Amniotic epithelial cell (primary cell): ENCODE measurements at places on chromosomes 4 and X.
A peak's percentile ranks its signal among the peaks of the same experiment; 100 is the strongest.

DNA sequence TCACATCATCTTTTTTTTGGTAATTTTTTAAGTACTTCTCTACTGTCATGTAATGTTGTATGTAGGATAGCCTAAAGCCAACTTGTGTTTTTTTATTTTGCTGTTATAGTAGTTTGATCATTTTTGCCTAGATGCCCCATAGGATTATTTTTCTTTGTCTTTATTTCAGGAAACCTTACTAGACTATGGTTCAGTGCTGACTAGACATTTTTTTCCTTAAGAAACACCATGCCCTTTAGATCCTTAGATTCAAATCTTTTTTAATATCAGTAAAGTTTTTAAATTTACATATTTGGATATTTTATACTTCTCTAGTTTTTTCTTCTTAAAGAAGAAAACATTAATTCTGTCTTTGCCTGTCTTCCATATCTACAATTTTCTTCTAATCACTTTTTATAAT lies 221.3 kb downstream of the IDS start:
- no peak for DNase-seq

DNA sequence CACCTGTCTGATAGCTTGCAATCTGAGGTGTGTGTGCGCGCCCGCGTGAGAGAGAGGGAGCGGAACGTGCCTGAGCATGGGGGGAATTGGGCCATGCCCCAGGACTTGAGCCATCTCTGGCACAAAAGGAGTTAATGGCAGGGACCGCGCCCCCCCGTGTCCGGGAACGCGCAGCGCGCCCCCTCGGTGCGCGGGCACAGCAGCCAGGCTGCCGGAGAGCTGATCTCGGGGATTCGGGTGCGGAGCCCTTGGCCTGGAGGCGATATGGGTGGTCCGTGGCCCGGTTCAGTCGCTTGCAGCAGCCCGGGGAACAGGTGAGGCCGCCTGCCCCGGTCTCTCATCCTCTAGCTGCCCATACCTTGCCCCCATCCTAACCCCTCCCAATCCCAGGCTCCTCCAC lies at the start of gene NLGN3:
NLGN3 (plus strand) TSS at position 191 of the 400 bp plus-strand sequence. CDS start 2,909 bp downstream, outside the sequence.
- DNase-seq: no peak

DNA sequence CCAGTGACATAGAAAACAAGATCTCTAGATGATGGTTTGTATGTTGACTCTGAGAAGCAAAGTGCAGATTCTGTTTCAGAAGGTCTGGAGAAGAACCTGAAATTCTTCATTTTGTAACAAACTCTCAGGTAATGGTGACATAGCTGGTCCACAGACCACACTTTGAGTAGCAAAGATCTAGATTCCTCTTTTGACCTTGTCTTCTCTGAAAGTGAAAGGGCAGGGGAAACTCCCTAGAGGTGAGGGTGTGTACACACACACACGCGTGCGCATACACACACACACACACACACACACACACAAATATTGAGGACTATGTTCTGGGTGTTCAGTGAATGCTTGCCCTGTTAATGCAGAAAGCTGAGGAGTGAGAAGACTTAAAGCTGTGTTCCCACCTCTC lies 110.1 kb downstream of the NHSL2 start:
- no peak for DNase-seq

GRCh38 chr4:4418676-4419390 lies 31.9 kb downstream of the NSG1 start:
- DNase-seq: peak; percentile 85

GRCh38 chrX:103823591-103823990 lies 8.5 kb downstream of the RAB9B start:
- DNase-seq: no peak

DNA sequence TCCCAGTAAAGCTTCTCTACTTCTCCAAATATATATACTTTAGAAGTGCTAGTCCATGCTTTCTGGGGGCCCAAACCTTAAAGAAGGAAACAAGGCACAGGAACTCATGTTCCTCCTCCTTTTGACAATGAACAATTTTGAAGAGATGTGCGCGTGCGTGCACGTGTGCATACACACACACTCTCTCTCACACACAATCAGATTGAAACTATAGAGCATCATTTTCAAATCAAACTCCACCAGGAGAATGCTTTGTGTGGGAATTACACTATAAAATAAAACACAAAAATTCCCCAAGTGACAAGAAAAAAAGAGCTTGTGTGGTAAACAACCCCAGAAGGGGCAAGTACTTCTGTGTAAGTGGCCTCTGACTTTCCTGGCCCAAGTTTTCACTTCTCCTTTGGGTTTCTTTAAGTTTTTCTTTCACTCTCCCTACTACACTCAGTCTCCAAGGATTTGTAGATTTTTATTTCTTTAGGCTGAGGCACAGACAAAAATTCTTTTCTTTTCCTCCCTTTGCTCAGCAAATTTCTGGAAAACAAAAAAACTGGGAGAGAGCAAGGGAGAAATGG lies 46.6 kb upstream of the SHISA3 start:
- no peak for DNase-seq

GRCh38 chr4:10035130-10035529 lies 13.8 kb upstream of the SLC2A9 start:
- no peak for DNase-seq

DNA sequence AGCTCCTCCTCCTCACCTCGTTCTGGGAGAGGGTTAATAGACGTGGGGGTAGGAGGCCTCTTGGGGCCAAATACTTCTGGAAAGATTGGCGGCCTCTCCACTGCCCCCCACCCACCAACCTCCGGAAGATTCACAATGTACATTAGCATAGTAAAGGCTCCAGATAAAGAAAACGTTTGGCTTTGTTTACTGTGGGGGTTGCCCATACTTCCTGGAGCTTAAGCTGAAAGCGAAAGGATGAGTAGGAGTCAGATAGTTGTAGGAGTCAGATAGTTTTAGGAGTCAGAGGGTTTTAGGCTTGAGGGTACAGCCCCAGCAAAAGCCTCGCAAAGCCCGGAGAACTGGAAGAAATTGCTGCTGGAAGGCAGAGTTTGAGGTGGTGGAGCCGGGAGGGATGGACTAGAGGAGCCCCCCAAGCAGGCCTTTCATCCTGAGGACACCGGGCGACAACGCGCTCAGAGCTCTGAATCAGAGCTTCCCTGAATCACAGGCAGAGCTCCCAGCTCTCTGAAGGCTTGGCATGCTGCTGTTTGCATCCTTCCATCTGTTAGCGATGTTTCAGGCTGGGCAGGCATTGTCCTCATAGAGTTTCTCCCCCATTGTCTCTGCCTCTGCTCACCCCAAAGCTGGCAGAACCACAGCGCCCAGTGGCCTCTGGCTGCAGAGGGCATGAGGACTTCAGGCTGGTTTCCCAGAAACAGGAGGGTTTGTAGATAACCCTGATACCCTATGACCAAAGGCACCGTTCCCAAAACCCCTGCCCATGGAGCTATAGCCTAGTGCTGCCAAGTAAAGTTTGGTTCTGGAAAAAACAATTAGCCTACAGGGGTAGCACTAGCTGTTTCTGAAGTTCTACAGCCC lies 280.7 kb downstream of the BCOR start:
- peak; percentile 64 for DNase-seq

- DNase-seq: peak; percentile 4
Measured at GRCh38 chrX:63475200-63475599, 124.1 kb upstream of the SPIN4 start.

DNA sequence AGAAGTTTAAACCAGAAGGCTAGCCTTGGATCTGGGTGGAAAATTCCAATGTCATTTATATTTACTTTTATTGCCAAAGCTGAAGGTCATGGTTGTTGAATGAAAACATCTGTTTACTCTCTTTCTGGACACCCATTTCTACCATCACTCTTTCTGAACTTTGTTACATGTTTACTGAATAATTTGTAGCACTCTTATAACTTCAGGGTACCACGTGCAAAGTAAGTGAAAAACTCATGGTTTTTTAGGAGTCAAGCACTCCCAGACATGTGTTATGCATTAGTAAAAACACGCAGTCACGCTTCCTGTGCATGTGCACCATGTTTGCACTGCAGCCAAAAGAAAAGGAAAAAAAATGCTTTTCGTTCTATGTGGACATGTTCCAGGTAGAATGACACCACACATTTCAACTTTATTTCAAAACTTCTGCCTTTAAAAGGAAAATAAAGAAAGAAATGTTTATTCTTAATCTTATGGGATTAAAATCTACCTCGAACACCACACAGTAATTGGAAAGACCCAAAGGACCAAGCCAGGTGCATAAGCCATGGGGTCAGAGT lies 31.4 kb upstream of the ADH1C start:
- no peak for DNase-seq

- DNase-seq: peak; percentile 39
Measured at GRCh38 chr4:140256335-140256734, 102.4 kb upstream of the MAML3 start.

GRCh38 chr4:41146716-41147506 lies 67.4 kb downstream of the APBB2 start:
- DNase-seq: peak; percentile 76
